ENCODE measurements at places on chromosomes 7 and 10.

- no peak for DNase-seq
Measured at GRCh38 chr7:12090757-12091221, 120.3 kb upstream of the TMEM106B start.

- DNase-seq, result no peak
Measured at GRCh38 chr7:156236936-156237599, 403.5 kb upstream of the RNF32 start.

GRCh38 chr10:45376371-45376801 is 2.4 kb downstream of the ALOX5 start:
- no peak for DNase-seq

DNA sequence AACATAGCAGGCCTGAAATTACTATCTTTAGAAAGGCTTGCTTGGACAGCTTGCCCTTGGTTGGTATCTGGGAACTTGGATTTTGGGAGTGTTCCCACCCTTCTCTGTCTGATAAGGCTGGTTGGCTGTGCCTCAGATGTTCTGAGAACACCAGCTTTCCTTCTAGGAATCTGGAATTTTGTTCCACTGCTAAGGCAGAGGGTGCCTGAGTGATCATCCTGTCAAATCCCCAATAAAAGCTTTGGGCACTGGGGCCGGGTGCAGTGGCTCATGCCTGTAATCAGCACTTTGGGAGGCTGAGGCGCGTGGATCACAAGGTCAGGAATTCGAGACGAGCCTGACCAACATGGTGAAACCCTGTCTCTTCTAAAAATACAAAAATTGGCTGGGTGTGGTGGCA is 5.0 kb downstream of the TRUB1 start:
- no peak for DNase-seq

DNA sequence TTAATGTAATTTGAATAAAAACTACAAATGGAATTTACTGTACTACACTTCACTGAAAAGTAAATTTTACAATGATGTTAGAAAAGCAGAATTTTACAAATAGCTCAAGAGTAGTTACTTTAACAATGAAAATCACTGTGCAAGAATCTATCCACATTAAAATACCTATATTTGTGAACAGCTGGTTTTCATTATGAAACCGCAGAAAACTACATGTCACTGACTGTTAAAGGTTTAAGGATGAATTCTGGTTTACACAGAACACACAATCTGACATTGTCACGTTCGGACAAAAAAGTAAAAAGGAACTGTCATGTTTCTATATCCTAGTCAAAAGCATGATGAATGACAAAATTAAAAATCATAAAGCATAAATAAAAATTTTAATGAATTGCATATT is 415.3 kb upstream of the PRKCQ start:
- no peak for DNase-seq

DNA sequence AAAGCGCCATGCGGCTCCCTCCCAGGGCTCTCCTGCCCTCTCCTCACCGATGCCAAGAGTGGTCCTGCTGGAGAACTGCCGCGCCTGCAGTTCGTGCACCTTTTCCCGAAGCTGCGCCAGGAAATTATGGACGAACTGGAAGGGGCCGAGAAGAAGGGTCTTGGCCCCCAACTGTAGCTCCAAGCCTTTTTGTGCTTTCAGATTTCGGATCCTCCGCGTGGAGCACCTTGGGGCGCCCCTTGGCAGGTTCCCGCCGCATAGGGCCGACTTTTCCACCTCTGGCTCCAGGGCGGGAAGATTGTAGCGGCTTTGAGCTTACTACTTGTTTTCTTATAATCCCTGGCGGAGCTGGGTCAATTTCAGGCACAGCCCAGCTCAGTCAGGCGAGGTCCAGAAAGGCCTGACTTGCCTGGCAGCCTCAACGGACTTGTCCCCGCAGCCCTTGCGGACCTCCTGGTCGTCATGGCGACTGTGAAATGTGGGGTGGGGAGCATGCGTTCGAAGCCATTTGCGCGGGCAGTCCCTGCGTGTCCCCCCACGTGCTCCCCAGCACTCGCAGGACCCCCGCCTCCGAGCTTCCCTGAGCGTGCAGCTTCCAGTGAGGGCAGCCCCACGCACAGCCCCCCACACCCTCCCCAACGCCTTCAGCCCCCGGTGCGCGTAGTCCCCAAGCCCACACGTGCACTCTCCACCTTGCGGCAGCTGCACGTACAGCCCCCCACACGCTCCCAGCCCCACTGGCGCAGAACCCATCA is 129.9 kb downstream of the KBTBD2 start:
- DNase-seq, result no peak

GRCh38 chr7:77651575-77652162 is 44.6 kb upstream of the RSBN1L start:
- DNase-seq, result peak; percentile 7

GRCh38 chr10:44933451-44934321 is 22.5 kb downstream of the TMEM72 start:
- DNase-seq, result no peak

DNA sequence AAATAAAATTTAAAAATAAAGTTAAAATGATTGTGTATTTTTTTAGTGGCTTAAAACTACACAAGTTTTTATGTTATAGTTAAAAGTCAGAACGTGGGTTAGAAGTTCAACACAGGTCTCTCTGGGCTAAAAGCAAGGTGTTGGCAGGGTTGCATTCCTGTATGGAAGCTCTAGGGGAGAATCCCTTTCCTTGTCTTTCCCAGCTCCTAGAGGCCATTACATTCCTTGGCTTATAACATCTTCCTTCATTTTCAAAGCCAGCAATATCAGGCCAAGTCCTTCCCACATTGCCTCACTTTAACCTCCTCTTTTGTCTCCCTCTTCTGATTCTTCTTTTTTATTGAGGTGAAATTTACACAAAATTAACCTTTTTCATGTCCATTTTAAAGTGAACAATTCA is 52.4 kb upstream of the EEPD1 start:
- DNase-seq, result no peak

DNA sequence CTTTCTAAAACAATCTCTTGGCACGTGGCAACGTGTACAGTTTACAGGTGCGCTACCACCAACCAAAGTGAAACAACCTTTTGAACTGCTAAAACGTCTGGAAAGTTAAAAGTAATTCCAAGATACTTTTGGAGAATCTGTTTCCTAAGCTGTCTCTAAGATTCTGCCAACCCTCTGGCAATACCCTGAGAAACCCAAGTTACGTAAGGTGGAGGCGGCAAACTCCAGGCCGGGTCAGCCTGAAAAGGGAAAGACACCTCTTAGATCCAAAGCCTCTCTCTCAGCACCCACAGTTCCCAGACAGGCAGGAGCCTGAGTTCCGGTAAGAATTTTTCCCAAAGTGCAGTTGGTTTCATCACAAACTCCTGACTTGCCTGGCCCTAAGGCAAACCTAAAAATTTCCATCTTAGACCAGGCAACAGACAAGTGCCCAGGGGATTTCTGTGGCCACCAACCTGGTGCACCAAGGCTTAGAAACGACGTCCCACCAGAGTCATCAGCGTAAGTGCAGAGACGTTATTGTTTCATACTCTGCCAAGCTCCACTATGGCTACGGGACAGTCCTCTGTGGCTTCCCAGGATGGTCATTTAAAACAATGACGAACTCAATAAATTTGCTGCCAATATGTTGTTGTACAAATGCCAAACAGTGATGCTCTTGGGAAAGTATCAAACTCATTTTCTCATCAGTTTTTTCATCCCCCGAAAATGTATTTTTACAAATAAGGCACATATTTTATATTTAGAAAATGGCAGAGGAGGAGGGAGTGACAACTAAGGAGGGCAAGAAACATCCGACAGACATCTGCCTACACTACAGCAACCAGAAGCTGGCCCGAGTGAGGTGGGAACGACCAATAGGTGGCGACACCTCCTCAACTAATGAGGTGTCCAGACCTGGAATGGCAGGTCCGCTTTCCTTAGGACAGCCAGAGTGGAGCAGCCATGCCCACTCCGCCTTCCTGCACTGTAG is 205.8 kb upstream of the FRMD4A start:
- DNase-seq, result no peak

DNA sequence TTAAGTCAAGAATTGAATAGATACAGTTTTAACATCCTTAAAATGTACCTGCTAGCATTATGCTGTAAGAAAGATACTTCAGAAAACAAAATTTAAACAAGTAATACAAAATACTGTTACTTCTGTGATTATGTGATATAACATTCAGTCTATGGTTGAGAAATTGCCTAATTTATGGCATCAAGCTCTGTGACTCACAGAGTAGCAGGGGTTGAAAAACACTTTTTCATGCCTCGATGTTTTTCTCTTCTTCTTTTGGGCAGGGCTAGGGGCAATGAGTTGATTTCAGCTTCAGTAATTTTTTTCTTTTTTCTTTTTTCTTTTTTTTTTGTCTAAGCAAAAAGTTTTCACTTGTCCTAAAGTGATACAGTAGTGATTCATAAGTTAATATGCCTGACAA is 209.2 kb downstream of the MBL2 start:
- DNase-seq, result no peak

DNA sequence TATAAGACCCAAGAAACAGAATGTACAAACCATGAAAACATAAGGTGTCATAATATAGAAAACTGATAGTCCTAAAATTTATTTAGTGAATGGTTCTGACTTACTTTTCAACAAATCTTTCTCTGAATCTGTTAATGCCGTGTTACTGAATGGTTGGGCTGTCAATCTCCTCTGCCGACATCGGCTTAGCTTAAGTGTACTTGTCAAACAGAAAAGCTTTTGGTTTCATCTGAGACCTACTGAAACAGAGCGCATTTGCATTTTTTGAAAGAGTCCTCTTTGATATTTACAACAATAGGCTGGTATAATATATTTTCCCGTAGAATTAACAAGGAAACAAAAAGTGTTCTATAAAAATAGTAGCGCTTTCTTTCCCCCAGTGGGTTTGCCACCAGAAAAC is 120.9 kb upstream of the ZNF804B start:
- no peak for DNase-seq

GRCh38 chr10:72697716-72698115 is 5.8 kb downstream of the MCU start:
- DNase-seq, result no peak

DNA sequence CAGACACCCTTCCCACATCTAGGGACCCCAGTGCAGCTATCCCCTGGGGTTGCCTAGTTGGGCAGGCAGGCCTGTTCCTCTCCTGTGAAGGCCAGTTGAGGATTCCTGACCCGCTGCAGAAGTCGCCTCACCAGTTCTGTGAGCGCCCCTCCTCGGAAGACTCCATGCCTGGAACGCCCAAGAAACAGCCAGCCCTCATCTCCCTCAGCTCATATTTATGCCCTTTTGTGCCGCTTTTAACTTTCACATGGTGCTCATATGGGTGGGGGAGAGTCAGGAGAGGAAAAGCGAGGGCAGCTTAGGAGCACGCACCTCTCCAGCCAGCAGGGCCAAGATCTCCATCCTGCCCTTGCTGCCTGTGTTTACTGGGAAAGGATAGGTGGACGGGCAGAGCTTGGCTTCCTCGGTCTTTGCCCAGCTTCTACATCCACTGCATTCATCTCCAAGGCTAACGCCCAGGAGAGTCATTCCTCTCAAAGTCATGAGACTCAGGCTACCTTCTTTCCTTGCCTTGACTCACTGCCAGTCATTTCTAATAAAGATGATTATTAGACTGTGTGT is 286.6 kb downstream of the USP6NL start:
- no peak for DNase-seq

DNA sequence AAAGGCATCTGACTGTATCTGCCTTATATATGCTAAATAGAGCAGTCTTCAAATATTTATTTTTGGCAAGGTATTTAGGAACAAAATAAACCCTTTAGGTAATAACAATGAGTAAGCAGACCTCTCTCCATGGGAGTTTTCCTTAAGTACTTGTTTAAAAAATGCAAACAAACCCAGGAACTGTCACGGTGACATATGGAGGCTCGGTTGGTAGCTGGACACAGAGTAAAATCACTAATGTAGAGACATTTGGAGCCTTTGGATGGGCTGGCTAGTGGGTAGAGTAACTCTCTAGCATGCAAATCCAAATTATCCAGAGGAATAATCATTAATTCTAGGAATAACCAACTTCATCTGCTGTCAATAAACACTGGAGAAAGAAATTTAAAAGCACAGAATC is 71.6 kb upstream of the LAMB4 start:
- DNase-seq, result peak; percentile 33

GRCh38 chr10:5816170-5816569 is 2.9 kb upstream of the GDI2 start:
- DNase-seq, result no peak

DNA sequence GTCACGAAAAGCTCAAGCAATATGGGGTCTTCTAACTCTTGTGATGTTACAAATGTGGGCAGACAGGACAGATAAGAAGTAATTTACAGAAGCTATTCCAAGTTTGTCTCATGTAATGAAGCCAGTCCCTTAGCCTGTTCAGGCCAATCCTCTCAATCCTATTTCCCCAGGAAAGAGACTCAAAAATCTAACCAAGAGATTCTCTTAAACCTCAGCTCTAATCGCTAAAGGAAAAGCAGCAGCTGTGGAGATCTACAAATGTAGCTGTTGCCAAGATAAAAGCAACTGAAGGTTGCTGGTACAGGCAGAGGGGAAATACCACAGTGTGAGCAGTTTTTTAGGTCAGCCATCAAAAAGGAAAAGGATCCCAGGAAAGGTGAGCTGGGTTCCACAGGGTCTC is 39.3 kb downstream of the ANK3 start:
- no peak for DNase-seq

DNA sequence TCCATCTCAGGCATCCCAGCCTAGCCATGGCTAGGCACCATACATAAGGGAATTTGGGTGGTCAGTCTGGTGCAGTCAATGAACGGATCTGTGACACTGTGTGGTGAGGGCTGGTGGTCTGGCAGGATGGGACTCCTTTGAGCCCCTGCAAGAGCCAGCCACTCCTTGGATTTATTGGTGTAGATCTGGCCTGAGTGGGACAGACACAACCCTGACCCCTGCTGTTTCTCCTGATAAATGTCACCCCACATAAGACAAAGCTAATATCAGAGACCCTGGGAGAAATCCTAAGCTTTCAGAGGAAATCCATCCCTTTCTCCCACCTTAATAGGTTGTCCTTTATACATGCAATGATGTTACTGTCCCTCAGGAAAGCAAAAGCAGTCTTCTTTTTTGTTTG is 2.3 kb downstream of the FBXO24 start:
- no peak for DNase-seq

DNA sequence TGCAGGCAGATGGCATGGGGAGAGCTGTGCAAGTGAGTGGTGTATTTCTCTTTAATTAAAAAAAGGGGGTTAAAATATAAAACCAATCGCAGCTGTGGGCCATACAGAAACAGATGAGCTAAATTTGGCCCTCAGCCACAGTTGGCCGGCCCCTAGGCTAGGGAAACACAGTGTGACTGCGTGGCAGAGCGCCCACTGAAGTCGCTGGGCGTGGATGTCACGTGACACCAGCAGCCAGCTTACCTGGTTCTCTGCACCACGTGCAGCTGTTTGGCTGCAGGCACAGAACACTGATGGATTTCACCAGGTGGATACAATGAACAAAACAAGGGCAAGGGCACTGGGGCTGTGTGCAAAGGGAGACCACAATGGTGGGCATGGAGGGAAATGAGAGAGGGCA is 119.3 kb upstream of the ZNF746 start:
- DNase-seq, result no peak

- no peak for DNase-seq
Measured at GRCh38 chr10:101099901-101100300, 31.2 kb upstream of the TLX1 start.

DNA sequence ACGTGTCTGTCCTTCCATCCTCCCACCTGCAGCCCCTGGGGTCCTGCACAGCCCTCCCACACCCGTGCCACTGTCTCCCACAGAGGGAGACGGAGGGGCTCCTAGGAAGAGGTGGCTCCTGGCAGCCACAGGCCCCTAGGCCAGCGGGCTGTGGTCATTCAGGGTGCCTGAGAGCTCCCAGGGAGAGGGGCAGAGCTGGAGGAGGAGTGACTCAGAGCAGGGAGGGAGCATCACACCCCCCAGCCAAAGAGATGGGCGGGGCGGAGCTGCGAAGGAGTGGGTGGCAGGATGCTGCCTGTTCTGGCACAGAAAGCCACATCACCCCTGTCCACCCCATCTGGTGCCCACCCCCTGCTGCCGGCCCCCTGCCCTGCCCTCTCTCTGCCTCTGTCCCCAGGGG is 50.5 kb downstream of the STK32C start:
- DNase-seq, result no peak
